Ureter (tissue), 1 donor: ENCODE measurements at places on chromosomes 5 and 9.

DNA sequence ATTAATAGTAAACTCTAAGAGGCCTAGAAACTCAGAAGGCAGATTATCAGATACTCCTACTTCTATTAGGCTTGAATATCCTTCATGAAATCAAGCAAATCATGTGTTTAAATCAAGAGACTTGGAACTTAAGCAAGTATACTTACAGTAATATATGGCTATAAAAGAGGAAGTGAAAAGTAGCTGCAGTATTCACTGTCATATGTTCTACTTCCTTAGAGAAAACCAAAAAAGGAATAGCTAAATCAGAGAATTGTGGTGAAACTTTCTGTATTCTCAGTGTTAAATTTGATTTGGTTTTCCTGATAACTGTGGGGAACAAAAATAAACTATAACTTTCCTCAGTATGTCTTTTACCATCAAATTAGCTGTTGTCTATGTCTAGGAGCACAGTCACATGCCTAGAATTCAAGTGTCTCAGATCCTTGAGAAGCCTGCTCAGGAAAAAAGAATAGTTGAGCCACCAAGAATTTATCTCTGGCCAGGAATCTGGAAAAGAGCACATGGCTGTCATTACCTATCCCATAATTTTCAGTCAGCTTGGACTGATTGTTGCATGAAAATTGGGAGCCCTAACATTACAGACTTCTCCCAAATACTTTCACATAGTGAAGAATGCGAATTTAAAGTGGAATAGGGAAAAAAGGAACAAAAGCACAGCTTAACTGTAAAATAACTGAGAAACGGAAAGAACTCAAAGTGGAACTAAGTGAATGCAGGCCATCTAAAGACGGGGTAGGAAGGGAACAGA lies 1.7 kb downstream of the FKBP15 start:
- no peak for DNase-seq

DNA sequence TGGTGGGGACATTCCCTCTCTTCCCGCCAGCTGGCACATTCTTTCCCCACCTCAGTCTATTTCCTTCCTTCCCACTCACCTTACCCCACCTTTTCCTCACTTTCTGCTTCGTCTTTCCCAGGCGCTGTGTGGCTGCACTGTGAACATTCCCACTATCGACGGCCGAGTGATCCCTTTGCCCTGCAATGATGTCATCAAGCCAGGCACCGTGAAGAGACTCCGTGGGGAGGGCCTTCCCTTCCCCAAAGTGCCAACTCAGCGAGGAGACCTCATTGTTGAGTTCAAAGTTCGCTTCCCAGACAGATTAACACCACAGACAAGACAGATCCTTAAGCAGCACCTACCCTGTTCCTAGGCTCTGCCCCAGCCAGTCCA lies 7.3 kb downstream of the DNAJB5 start:
- no peak for DNase-seq

- DNase-seq: no peak
Measured at GRCh38 chr9:17064558-17064957, 70.3 kb upstream of the CNTLN start.

- no peak for DNase-seq
Measured at GRCh38 chr9:95382433-95382832, 64.9 kb upstream of the FANCC start.
